ENCODE measurements at places on chromosomes 11 and 22.

- no peak for DNase-seq
Measured at GRCh38 chr11:3052109-3052479, 5.1 kb downstream of the CARS1 start.

- no peak for DNase-seq
Measured at GRCh38 chr11:126109941-126110731, 47.5 kb upstream of the CDON start.

GRCh38 chr11:35785287-35786167 is 123.0 kb downstream of the TRIM44 start:
- peak; percentile 32 for DNase-seq

DNA sequence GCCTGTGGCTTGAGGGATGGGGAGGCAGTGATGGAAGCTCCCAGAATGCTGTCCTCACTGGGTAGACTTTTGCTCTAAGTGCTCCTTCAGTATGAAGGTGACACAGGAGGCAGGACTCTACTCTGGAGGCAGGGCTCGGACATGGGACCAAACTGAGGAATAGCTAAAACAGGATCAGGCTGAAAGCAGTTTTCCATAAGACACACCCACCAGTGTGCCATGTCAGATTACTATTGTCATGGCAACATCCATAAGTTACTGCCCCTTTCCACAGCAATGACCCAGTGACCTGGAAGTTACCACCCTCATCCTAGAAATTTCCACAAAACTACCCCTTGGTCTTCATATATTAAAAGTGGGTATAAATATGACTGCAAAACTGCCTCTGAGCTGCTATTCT is 43.6 kb upstream of the GALNT18 start:
- DNase-seq = no peak
